Fibroblast of mammary gland (primary cell): ENCODE measurements at places on chromosomes 13 and 19.
A peak's percentile ranks its signal among the peaks of the same experiment; 100 is the strongest.

- DNase-seq, result no peak
Measured at GRCh38 chr13:23477101-23477500, 43.6 kb upstream of the SACS start.

DNA sequence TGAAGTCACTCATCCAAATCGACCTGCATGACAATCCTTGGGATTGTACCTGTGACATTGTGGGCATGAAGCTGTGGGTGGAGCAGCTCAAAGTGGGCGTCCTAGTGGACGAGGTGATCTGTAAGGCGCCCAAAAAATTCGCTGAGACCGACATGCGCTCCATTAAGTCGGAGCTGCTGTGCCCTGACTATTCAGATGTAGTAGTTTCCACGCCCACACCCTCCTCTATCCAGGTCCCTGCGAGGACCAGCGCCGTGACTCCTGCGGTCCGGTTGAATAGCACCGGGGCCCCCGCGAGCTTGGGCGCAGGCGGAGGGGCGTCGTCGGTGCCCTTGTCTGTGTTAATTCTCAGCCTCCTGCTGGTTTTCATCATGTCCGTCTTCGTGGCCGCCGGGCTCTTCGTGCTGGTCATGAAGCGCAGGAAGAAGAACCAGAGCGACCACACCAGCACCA, 5.9 kb downstream of the SLITRK5 start:
- no peak for DNase-seq

GRCh38 chr19:33878910-33879810, 82.5 kb downstream of the KCTD15 start:
- DNase-seq, result no peak

DNA sequence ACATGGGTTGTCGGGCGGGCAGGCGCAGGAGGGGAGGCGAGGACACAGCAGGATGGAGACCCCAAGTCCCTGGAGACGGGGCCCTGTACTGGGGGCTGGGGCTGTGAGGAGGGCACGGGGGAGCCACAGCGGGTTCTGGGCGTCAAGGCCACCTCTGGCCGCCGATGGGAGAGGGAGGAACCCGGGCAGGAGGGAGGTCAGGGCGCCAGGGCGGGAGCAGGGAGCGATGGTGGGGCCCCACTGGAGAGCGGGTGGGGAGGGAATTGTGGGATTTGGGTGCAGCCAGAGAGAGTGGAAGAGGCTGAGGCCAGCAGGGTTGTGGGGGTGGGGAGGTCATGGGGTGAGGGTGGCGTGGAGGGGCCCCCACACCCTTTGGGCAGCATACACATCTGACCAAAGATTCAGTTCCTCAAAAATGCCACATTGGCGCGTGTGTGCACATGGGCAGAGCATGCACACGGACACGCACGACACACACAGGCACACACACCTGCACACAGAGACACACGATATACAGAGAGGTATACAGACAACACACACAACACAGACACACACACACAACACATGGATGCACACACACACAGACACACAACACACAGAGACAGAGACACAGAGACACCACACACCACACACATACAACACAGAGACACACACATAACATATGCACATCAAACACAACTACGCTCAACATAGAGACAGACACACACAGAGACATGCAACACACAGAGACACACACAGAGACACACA, 54.9 kb downstream of the AP1M1 start:
- no peak for DNase-seq

DNA sequence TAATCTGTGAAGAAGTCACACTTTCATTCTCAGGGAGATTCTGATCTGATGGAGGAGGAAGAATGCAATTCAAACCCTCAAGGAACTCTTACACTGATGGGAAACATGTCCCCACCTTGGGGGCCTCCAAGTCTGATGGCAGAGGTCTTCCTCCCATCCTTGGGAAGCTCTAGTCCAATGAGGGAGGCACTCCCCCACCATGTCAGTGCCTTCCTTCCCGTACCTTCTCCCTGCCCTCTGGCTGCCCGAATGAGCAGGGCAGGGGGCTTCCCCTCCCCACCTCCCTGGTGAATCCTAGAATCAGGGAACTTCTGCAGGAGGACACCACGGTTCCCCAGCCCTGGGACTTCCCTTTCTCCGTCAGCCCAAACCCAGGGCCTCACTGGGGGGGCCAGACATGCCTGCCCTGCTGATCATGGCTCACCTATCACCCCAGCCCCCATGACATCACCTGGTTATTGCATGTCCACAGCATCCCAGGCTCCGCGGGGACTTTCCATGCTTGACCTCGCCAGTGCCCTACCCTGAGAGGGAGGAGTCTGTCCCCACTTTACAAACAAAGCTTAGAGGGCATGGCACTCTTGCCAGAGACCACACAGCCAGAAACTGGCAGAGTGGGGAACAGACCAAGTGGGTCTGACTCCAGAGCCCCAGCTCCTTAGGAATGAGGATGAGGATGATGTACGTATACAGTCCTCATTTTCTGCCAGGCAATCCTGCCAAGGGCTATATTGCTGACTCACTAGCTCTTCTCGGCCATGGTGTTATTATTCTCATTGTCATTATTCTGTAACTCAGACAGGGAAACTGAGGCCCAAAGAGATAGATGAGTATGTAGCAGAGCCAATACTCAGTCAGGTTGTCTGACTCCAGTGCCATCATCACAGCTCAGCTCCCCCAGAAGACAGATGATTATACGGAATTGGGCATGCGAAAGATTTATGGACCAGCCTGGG, 9.6 kb upstream of the BCL3 start:
- DNase-seq, result no peak

DNA sequence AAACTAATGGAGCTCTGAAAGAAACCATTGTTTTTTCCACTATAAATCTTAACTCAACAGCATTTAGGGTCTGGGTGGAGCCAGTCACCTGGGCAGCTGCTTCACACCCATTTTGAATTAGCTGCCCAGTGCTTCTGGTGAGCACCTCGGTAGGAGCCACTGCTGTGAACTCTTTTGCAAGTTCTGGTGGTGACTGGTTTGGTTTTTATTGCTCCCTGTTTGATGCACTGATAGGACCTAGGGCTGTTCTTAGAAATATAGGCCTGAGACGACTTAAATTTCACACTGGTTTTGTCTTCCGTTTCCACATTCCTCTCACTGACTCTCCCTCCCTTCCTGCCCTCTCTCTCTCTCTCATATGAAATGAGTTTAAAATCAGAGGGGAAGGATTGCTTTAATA, 103.9 kb downstream of the GGACT start:
- no peak for DNase-seq

DNA sequence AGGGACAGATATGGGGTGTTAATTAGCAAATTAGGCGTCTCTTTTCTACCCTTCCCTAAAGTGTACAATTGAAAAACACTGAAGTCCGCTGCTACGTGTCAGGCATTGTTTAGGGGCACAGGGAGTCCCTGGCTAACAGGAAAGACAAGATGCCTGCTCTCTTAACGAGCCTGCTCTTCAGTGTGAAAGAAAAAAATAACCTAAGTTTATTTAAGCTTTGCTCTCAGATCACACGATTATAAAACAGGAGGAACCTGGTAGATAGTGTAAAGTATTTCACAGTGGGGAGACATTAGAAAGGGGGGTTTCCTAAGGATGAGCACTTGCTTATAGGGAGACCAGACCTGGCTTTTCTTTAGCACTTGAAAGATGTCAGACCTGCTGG, 38.7 kb downstream of the IGFL2 start:
- no peak for DNase-seq

DNA sequence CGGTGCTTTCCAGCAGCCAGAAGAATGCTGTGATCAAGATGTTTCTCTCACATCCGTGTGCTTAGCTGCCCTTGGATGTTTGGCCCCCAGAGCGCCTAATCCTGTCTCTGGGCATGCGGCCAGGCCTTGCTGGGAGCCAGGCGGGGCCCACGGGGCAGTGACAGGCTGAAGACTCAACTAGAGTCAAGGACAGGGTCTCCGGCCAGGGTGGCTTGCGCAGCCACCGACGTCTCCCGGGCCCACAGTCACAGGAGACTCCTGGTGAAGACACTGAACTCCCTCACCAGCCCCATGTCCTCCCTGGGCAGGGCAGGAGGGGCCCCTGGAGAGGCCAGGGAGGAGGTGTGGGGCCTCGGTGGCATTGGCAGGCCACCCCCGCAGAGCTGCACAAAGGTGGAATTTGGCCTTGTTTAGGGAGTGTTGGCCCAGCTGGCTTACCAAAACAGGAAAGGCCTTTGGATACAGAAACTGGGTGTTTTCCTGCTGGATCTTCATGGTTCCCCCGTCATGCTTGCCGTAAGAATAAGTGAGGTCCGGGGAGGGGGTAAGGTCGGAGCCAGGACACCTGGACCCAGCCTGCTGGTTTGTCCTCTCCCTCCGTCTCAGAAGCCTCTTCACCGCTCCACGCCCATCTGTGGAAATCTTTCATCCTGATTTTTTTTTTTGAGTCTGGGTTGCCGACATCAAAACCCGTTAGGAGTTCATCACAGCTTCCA, 10.0 kb upstream of the NDUFS7 start:
- no peak for DNase-seq

GRCh38 chr13:73851104-73851503, 283.1 kb downstream of the KLF12 start:
- no peak for DNase-seq

GRCh38 chr19:53549340-53549739, 11.4 kb downstream of the ZNF331 start:
- peak; percentile 83 for DNase-seq

DNA sequence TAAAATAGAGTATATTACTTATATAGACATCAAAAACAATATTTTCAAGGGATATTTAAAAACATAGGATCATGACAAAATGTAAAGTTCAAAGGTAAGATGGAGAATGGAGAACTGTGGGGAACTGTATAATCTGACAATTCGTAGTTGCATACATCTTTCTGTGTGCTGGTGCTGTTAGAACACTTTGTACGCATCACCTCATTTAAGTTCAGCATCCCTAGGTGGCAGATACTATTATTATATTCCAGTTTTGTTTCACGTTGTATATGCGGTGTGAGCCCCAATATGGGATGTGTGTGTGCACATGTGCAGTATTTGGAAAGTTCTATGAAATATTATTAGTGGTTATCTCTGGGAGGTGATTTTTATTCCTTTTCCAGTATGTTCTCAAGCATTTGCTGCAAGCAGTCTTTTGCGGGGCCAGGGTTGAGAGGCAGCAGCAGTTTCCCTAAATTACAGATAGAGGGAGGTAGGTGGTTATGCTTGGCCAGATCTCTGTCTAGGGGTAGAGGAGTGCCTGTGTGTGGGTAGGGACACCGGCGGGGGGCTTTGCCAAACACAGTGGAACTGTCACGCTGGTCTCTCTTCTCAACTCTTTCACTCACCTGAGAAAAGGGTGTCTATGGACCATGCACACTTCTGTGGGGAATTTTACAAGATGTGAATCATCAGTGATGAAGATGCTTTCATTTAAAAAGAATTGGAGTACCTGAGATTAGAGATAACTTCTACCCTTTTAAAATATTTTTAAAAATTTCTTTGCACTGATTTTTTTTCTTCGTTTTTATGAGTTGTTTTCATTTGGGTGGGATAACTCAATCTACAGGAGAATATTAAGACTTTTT, 55.6 kb upstream of the ALOX5AP start:
- DNase-seq, result peak; percentile 51

- DNase-seq, result peak; percentile 91
Measured at GRCh38 chr19:31448221-31448657, 99.0 kb upstream of the TSHZ3 start.

DNA sequence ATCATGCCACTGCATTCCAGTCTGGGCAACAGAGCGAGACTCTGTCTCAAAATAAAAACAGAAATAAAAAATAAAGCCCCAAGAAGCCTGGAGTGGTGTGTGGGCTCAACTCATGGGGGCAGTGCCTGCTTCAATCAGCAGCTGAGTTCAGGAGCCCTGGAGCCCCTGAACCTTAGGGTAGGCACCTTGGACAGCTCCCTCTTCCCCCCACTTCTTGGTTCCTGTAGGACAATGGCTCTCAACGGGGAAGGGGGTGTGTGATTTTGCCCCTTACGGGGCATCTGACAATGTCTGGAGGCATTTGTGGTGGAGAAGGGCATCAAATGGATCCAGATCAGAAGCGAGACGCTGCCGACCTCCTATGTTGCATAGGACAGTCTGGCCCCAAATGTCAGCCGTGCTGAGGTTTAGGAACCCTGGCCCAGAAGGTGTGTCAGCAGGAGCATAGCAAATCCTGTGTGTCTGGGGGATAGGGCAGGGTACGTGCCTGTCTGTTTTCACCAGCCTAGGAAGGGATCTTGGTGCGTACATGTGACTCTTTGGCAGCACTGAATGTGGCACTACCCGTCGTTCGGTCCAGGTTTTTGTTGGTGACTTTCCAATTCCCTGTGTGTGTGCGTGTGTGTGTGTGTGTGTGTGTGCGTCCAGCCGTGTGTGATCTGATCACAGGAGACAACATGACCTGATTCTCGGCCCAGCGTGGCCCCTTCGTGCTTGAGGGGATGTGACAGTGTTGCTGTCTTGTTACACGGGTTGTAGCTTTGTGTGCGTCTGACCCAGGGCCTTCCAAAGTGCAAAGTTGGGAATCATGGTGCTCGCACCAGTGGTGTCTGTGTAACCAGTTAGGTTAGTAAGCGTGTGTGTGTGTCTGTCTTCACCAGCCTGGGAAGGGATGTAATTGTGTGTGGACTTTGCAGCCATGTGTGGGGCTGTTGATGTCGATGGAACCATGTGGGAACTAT, 7.5 kb downstream of the IGLON5 start:
- DNase-seq, result no peak

DNA sequence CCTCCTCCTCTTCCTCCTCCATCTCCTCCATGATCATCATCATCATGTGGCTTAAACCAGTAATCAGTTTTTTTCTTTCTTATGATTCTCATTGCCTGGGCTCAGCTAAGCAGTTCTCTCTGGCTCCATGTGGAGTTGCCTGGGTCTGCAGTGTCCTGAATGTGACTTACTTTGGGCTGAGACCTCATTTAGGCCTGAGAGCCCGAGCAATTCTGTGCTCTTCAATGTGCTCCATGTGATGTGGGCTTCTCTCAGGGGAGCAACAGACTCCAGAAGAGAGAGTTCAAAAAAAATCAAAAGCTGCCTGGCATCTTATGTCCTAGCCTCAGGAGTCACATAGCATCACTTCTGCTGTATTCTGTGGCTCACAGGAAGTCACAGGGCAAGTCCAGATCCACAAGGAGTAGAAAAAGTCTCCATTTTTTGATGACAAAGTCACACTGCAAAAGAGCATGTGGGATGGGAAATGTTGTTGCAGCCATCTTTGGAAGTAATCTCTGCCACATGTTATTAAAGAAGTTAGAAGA, 128.7 kb downstream of the MAB21L1 start:
- no peak for DNase-seq

- no peak for DNase-seq
Measured at GRCh38 chr19:39031368-39032062, 834 bp downstream of the FBXO27 start.

GRCh38 chr19:2787115-2787514, 1.8 kb downstream of the THOP1 start:
- no peak for DNase-seq

- no peak for DNase-seq
Measured at GRCh38 chr19:30464162-30464561, 92.0 kb downstream of the ZNF536 start.

GRCh38 chr19:48295458-48295857, 25.6 kb downstream of the ZNF114 start:
- DNase-seq, result no peak
